Liver (tissue), 10 donors: ENCODE measurements at places on chromosomes 1 and 21. TPM values are rescaled to one million over a fixed set of nuclear protein-coding genes. Genes with fewer than 3 reads are reported as not detected.

- no peak for DNase-seq
Observed at GRCh38 chr1:3668148-3668547, 15.8 kb downstream of the TP73 start.

- DNase-seq: no peak
Observed at GRCh38 chr1:218674280-218674773, 329.2 kb downstream of the TGFB2 start.

Gene PDE4B
- 3.9 TPM for total RNA-seq

Gene CHRM3
- total RNA-seq: 2.3 TPM
